ENCODE measurements at places on chromosomes 1 and 21.

DNA sequence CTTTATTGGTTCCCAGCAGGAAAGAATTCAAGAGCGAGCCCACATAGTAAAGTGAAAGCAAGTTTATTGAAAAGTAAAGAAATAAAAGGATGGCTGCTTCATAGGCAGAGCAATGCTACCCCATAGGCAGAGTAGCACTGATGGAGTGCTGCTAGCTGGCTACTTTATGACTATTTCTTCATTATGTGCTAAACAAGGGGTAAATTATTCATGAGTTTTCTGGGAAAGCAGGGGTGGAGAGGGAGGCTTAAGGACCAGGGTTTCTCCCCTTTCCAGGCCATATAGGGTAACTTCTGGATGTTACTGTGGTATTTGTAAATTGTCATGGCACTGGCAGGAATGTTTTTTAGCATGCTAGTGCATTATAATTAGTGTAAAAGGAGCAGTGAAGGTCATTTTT is 1271.4 kb downstream of the KCNT2 start:
- no peak for DNase-seq

GRCh38 chr1:151534662-151535278 is 5.3 kb upstream of the TUFT1 start:
- peak; percentile 51 for DNase-seq

DNA sequence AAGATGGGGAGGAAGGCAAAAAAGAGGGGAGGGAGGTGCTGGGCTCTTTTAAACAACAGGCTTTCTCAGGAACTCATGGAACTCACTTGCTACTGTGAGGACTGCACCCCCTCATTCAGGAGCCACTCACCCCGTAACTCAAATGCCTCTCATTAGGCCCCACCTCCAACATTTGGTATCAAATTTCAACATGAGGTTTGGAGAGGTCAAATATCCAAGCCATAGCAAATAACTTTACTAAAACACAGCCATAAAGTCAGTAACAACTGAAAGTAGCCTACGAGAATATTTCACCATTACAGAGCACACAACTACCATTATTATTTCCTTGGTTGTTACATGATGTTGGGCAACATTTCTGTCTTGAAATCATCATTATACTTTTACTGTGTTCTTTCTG is 13.1 kb upstream of the DMRTB1 start:
- DNase-seq: no peak

DNA sequence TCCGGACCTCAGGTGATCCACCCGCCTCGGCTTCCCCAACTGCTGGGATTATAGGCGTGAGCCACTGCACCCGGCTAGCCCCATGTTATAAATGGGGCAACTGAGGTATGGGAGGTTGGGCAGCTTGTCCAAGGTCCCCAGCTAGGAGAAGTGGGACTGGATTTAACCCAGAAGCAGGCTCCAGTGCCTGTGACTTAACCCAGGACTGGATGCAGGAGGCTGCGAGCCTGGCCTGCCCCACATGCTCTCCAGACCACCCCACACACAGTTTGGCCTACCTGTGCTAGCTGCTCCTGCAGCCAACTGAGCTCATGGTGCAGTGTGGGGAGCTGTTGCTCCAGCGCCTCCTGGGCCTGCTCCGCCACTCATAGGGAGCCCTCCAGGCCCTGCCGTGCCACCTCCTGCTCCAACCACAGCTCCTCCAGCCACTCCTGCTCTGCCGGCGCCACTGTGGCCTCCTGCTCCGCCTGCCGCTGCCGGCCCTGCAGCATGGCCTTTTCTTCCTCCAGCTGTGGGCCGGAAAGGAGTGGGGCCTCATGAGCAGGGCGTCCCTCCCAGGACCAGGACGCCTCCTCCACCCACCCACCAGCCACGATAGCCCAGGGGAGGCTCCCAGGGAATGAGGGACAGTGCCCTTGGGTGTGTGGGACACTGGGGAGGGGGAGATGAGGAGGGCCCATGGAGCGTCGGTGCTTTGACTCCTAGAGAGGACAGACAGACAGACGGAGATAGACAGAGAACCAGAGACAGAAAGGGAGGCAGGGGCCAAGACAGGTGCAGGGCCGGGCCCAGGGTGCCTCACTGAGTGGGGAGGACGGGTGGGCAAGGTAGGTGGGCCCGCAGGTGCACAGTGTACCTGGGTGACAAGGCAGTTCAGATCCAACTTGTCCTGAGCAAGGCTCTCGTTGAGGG is 12.4 kb upstream of the NBPF1 start:
- DNase-seq: peak; percentile 20

DNA sequence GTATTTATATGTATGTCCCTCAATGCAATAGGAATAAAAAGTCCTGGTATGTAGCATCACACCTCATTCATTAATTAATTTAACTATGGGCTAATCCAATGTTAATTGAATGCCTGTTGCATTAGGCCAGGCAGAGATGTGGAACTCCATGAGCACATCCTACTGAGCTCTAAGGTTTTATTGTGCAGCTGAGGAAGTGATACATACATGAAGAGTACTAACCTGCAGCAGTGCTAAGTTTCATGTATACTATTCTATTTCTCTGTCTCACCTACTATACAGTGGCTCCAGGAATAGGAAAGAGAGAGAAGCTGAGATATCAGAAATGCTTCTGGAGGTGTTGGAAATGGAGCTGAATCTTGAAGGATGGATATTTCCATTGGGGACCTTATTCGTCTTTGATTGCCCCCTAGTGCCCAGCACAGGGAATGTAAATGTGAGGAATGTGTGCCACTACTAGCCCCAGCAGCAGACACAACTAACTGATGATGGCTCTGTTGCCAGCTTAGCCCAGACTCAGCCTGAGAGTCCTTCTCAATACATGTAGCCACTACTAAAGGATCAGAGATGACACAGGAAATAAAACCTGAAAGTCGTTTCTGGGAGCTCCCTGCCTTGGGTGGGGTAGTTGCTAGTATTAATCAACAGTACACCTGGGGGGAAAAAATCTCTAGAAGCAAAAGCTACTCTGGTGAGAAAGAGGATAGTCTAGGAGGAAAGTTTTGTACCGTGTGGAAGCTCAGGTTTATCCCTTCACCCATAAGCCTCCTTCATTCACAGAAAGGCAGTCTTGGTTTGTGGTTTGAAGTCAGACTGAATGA is 173.3 kb upstream of the FOXD3 start:
- DNase-seq: peak; percentile 48

DNA sequence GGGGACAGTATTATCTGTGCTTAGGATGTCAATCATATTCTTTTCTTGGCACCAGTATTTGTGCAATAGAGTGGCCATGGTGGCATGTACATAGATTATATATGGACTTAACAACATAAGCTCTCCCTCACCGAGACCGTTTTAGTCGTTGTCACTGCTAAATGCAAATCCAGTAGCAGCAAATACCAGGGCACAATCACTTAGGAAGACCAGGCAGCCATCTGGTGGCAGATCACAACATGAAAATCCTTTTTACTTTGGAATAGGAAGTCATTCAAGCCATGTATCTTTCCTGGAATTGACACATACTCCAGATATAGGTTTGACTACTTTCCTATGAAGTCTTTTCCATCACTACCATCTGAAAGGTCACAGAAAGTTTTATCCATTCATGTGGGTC is 53.2 kb upstream of the C1orf87 start:
- peak; percentile 44 for DNase-seq

DNA sequence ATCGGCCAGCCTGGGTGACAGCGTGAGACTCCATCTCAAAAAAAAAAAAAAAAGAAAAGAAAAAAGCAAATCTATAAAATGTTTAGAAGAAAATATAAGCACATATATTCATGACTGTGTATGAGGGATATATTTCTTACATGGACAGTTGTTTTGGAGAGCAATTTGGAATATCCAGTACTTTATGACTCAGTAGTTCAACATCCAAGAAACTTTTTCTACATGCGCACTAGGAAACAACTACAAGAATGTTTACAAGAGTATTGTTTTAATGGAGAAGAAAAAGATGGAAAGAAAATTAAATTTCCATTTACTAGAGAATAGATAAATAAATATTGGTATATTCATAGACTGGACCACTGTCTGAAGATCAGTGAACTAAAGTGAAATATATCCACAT is 77.5 kb downstream of the MAST2 start:
- no peak for DNase-seq

GRCh38 chr1:236869911-236870310 is 74.8 kb downstream of the MTR start:
- DNase-seq: no peak

DNA sequence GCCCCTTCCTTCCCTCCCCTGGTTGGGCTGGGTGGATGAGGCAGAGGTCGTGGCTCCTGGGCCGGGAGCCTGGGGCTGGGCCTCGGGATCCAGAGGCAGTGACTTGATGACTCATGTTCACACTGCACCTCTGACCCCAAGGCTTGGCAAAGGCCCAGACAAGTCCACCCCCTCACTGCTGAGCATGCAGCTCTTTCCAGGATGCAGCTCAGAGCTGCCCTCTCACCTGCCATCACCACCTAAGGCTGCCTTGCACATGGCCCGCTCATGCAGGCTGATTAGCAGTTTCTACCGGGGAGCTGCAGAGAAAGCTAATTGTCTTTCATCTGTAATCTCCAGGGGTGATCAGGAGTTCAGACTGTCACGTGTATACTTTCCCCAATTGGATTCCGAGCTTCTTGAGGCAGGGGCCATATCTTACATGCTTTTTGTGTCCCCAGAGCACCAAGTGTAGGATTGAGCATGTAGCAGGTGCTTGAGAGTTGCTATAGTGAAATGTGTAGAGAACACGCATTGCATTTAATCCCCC is 62.1 kb downstream of the LRRN2 start:
- no peak for DNase-seq

DNA sequence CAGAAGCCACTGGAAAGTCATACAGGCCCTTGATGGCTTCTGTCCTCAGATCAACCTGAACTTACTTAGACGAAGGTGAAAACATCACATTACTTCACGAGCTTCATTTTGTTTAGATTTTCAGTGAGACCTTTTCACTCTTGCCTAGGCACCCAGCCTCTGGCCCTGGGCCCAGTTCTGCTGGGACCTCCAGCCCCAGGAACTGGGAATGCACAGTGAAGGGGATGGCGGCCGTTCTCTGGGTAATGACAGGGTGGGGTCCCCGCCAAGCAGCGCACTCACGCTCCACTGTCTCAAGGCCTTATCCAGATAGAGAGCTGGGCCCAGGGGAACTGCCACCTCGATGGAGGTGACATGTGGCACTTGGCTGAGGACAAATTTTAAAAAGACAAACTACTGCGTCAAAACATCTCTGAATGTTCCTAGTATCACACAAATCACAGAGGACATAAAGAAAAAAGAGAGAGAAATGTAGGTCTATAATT is 54.8 kb downstream of the NPHP4 start:
- no peak for DNase-seq

DNA sequence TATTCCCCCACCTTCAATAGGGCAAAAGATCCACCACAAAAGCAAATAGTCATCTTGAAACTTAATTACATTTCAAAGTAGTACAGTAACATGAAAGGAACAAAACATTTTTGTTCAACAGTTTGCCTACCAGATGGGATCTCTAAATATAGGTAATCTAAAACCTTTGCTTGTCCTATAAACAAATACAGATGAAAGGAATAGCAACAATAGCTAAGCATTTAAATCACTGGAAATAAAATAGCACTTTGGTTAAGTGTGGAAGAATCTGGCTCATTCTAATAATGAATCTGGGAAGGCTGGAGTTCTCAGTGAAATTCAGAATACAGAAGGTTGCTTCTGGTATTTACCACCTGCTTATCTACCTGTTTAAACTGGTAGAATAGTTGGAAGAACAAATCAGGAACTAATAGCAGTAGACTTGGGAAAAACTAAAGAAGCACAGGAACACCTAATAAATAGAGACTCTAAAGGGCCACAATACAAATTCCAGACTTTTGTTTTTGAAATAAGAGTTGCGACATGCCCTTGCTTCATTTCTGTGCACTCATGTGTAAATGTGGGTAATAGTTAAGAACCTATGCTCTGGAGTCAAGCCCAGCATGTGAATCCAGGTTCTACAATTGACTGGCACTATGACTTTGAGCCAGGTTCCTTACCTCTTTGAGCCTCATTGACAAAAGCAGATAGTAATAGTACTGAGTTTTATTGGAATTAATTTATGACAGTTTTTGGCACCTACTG is 2.3 kb upstream of the LYPLAL1 start:
- DNase-seq: no peak

- no peak for DNase-seq
Observed at GRCh38 chr1:61956016-61956645, 213.9 kb downstream of the PATJ start.
